ENCODE measurements at places on chromosomes 7 and 10.

GRCh38 chr7:138303230-138304070 lies 156.6 kb upstream of the TRIM24 start:
- DNase-seq = no peak

GRCh38 chr10:44369854-44370253 lies 15.0 kb downstream of the CXCL12 start:
- DNase-seq = no peak

- DNase-seq = no peak
Measured at GRCh38 chr7:921071-921461, 33.4 kb downstream of the ADAP1 start.

GRCh38 chr7:15503603-15504290 lies 58.1 kb downstream of the AGMO start:
- no peak for DNase-seq

DNA sequence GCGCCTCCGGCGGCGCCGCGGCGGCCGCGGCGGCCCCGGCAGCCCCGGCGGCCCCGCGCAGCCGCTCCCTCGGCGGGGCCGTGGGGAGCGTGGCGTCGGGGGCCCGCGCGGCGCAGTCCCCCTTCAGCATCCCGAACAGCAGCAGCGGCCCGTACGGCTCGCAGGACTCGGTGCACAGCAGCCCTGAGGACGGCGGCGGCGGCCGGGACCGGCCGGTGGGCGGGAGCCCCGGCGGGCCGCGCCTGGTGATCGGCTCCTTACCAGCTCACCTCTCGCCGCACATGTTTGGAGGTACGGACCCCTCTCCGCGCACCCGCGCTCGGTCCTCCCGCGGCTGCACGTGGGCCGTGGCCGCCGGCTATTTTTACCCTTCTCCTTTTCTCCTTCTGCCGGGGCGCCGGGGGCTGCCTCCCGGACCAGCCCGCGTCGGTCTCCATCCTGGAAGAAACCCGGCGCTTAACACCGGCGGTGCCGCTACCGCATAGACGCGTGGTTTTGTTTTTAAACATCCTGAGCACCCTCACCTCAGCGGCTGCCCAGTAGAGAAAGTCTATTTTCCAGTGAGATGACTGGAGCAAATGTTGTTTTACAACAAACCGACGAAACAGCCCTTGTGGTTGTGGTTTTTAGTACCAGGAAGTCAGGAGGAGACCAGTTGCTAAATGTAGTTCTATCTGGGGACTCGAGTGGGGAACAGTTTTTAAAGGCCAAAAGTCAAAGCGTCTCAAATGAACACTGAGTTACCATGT lies 1.3 kb downstream of the ZNRF2 start:
- DNase-seq = peak; percentile 12

- DNase-seq = no peak
Measured at GRCh38 chr7:138258197-138258559, 181.9 kb downstream of the AKR1D1 start.

DNA sequence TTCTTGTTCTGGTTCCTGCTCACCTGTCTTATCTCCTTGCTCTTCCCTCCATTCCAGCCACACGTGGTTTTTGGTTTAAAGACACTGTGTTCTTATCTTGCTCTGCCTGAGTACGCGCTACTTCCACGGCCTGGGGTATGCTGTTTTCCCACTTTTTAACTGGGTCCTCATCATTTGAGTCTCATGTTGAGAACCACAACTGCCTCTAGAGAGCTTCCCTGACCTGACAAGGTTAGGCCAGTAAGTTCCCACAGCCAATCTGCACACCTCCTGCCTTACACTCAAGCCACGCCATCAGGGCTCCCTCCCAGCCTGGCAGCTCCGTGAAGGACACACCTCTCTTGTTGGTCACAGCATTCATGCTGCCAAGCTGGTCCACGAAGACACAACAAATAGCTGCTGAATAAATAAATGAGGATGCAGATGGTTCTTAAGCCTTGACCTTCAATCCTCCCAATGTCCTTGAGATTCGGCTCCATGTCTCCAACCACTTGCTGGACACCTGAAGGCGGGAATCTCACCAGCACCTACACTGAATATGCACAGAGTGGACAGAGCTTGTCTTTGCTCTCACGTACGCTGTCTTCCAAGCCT lies 201.7 kb upstream of the KLF14 start:
- DNase-seq = no peak

GRCh38 chr10:43419997-43420368 lies 11.0 kb upstream of the HNRNPF start:
- no peak for DNase-seq

DNA sequence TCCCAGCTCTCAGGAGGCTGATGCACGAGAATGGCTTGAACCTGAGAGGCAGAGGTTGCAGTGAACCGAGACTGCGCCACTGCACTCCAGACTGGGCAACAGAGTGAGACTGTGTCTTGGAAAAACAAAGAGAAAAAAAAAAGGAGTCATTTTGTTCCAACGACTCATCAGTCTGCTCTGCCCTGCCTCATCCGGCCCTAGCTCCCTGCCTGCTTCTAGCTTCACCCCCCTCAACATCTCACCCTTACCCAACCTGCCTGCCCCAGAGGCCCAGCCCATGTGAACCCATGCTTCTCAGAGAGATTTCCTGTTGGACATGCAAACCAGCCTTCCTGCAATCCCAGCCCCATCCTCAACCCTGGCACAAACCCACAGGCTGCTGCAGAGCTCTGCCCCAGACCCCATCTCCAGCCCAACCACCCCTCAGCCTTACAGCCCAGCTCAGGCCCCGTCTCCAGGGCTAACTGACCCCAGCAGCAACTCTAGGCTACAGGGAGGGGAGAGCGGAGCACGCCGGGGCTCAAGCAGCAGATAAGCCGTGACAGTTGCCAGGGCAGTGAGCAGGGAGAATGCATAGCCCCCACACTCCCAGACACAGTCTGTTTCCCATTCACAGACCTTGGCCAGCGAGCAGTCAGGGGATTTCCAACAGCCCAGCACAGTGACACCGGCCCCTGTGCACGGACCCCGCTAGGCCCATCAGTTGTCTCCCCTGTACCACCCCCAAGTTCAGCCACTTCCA lies 86.0 kb upstream of the KCTD7 start:
- DNase-seq = no peak

- no peak for DNase-seq
Measured at GRCh38 chr10:52074505-52075026, 239.5 kb upstream of the DKK1 start.

- DNase-seq = no peak
Measured at GRCh38 chr10:119131512-119132240, 27.8 kb downstream of the DENND10 start.

- DNase-seq = no peak
Measured at GRCh38 chr10:126783806-126784557, 113.5 kb upstream of the C10orf90 start.

DNA sequence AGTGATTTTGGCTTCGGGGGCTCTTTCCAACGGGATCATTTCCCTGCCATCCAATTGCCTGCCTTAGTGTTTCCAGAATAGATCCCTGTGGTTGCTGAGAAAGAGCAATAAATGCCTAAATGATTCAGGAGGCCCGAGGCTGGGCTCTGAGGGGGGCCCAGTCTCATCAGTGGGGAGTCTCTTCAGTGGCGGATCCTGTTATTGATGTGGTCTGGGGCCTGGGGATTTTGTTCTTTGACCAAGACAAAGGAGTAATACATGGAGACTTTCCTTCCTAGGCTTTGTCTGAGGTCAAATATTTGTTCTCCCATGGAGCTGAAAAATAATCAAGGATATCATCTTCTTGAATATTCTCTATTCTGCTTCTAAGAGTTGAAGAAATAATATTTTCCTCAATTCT lies 40.8 kb downstream of the TAS2R41 start:
- DNase-seq = no peak

GRCh38 chr7:20896996-20897395 lies 110.3 kb upstream of the SP8 start:
- DNase-seq = no peak

DNA sequence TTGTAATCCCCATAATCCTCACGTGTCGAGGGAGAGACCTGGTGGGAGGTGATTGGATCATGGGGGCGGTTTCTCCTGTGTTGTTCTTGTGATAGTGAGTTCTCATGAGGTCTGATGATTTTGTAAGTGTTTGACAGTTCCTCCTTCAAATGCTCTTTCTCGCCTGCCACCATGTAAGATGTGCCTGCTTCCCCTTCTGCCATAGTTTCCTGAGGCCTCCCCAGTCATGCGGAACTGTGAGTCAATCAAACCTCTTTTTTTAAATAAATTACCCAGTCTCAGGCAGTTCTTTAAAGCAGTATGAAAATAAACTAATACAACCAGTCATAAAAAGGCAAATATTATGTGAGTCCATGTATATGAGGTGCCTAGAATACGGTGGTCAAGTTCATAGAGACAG lies 87.5 kb downstream of the FRMD4A start:
- no peak for DNase-seq

DNA sequence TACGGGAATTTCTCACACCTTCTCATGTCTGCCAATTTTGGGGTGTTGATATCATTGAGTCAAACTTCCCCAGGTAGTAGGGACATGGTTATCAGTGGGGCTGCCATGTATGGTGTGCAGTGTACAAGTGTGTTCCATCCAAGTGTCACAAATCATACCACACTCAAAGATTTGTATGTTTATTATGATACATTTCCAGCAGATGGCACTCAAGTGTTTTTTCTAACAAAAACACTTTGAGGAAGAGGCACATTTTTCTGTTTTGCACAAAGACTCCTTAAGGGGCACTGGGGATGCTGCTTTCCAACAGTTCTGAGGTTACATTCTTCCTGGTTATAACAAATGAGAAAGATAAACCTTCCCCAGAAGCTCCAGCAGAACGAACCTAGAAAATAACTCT lies 414.5 kb downstream of the REEP3 start:
- no peak for DNase-seq

DNA sequence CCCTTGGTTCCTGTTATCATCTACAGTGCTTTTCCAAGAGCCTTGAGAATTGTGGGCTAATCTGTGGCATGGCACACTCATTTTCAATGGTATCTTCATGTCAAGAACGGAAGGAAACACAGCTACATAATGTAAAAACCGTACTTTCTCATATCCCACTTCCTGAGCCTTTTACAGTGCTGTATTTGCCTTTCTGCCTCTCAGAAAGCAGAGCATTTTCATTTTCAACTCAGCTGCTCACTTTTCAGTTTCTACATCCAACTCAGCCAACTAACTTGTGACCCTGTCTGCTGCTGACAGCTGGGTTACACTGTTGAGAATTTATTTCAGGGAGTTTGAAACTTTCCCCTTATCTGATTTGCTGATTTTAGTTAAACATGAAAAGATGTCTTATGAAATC lies 875.8 kb upstream of the KCND2 start:
- DNase-seq = no peak

GRCh38 chr10:562142-562541 lies 127.3 kb downstream of the DIP2C start:
- DNase-seq = no peak

- DNase-seq = no peak
Measured at GRCh38 chr10:124916098-124916584, 25.8 kb upstream of the ZRANB1 start.

DNA sequence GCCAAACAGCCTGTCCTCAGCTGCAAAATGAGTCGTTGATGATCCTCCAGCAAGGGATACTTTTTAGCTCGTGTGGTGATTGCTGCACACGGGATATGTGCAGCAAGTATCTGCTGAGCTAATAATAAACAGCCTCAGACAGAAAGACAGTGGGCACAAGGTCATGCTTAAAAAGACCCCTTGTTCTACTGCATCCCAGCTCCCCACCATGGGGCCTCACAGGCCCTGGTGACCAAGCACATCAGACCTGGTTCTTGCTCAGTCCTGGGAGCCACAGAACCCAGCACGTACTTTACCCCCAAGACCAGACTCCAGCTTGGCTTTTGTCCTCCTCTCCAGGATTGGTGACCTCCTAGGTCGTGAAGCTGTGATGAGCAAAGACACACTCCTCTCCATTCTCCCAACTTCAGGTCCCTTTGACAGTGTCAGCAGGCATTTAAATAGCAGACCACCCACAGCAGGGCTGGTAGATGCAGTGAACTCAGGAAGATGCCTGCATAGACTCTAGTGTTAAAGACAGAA lies 50.5 kb downstream of the EGFR start:
- no peak for DNase-seq

DNA sequence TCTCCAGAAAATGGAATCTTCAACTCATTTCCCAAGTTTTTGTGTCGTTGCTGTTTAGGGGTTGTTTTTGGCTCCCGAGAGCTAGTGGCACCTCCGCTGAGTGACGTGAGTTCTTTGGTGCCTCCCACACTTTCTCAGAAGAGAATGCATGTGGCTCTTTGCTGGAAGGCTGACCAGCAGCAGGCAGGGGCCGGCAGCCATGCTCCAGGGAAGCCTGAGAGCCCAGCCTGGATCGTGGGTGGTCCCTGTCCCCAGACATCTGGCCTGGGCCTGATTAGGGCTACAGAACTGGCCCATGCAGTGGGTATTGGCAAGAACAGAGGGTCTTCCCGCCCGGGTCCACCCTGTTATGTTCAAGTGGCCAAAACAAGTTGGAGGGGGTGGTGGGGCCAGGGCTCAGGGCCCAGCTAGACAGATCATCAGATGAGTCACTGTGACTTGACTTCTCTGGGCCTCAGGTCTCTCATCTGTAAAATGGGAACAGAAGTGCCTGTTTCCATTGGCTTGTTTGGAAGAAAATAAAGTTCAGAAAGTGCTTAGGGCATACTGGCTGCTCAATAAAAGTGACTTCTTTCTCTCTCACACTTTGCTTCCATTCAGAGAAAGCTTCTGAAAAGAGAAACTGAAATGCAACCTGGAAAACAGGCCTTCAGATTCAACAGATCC lies 83.1 kb downstream of the STRA8 start:
- DNase-seq = no peak

DNA sequence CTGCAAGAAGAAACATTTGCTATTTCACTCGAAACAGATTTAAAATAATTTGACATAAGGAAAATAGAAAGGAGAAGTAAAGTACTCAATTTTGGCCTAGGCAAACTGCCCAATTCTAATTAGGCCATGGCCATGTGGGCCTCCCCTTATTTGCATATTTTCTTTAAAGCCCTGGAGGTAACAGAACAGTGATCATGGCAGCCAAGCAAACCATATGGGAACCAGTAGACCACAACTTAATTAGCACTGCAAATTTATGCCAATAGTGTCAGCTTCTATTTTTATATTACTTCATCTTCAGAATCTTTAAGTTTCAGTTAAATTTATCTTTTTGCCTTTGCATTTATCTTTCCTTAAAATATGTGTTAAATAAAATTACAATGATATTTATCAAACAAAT lies 63.3 kb upstream of the THSD7A start:
- no peak for DNase-seq

DNA sequence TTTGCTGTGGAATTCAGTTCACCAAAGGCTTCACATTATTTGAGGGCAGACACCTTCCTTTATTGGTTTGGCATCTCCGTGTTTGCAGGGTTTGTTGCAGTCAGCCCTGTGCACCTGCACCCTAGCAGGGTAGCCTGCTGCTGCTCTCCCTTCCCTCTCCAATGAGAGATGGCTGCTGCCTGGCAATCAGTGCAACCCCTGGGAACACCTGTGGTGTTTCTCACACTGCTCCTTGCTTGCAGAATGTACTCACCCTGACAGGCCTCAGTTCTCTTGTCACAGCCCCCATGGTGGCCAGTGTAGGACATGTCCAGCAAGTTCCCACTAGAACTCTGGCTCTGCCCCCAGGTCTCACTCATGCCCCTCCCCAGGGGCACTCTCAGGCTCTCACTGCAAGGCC lies 12.1 kb upstream of the PPIA start:
- DNase-seq = no peak

GRCh38 chr7:121419201-121420148 lies 23.4 kb upstream of the FAM3C start:
- no peak for DNase-seq
